ENCODE measurements at places on chromosomes 1 and 21.

DNA sequence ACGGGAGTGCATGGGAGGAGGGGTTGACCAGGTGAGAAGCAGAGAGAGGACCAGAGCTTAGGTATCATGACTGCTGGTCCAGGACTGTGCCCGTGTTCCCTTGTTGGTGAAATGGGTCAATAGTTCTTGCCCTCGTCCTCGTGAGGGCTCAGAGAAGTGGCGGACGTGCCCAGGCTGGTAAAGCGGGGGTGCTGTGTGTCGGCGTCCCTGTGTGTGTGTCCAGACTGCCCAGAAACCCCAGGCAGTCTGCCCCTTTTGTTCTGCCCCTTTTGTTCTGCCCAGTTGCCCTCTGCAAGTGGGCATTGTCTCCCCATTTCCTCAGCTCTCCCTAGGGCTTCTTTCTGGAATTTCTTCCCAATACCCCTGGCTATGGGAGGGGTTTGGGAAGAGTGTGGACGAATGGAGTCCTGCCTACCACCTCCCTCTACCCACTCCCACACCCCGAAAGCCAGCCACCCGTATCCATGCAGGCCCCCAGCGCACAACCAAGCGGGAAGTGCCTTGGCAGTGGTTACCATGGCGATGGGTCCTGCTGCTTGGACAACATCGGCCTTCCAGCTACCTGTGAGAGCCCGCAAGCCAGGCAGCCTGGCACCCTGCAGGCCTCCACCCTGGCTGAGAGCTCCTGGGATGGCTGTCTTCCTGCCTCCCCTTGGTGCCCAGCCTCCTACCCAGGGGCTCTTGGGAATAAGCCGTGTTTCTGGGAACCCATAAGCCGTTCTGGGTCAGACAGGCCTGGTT lies 34.7 kb downstream of the ACOT11 start:
- DNase-seq = no peak

DNA sequence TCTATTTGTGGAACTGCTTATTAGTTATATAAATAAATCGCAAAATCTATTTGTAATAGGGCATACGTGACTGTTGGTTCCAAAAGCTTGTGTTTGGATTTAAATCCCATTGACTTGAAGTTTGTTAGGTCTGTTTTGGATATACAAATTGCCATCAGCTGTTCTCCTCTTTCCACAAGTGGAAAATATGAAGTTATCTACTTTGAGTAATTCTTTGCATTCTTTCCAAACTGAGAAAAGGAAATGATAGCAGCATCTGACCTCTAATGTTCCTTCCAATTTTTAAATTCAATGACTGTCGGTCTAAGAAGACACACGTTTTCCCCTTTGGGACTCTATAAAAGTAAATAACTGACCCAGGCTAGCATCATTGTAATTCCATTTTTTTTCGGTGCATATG lies 165.7 kb upstream of the SGIP1 start:
- no peak for DNase-seq

DNA sequence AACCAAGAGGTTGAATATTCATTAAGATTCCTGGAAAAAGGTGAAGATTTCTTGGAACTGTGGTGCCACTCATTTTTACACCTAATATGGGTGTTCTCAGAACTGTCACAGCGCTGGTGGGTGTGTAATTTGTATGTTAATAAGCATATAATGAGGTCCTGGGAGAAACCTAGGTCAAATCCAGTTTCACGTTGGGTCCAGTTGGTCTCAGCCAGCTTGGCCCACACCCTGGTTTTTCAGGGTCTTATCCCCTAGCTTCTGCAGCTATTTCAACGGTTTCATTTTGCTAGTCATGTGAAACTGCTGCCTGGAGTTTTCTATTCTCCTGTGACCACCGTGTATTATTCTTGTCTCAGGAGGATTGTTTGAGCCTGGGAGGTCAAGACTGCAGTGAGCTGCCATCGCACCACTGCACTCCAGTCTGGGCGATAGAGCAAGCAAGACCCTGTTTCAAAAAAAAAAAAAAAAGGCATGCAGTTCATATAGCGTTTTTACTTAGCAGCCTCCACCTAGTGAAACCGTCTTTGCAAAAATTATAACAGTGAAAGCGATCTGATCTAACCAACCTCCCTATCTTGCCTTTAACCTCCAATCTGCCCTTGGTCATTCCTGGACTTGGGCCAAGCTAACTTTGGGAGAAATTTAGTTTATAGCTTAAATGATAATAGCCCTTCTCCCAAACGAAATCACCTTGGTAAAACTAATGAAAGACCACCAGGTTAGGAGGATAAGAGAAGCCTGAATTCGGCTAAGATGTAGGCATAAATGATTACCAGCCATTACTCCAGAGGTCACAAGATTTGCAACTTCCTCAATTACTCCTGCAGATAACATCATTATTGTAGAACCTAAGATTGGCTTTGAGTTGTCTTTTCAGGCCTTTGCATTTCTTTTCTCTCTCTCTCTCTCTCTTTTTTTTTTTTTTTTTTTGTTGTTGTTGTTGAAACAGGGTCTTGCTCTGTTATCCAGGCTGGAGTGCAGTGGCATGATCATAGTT lies 44.0 kb downstream of the PTAFR start:
- no peak for DNase-seq

- no peak for DNase-seq
These were observed 123.9 kb upstream of the PPP2R5A start for GRCh38 chr1:212161231-212161781.

DNA sequence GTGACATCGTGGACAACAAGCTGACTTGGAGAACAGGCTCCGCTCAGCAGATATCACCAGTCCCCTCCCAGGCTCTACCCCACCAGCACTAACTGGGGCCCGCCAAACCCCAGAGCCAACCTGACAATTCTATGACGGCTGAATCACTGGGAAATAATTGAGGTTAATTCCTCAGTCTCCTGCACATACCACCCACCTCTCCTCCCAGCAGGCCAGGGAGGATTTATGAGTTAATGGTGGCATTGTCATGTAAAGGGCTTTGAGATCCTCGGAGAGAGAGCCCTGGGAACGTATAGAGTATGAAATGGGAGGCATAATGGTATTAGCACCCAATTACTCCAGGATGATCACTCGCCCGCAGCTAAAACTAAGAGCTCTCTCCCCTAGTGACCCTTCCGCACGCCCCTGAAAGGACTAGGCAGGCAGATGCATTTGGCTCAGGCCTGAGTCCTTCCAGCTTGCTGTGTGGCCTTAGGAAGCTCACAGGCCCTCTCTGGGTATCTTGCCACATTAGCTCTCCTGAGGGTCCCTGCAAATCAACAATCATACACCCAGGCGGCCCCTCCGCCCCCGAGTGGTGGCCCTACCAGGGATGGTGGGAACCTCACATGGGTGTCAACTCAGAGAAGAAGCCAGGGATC lies 27.3 kb upstream of the PAX7 start:
- DNase-seq = no peak

DNA sequence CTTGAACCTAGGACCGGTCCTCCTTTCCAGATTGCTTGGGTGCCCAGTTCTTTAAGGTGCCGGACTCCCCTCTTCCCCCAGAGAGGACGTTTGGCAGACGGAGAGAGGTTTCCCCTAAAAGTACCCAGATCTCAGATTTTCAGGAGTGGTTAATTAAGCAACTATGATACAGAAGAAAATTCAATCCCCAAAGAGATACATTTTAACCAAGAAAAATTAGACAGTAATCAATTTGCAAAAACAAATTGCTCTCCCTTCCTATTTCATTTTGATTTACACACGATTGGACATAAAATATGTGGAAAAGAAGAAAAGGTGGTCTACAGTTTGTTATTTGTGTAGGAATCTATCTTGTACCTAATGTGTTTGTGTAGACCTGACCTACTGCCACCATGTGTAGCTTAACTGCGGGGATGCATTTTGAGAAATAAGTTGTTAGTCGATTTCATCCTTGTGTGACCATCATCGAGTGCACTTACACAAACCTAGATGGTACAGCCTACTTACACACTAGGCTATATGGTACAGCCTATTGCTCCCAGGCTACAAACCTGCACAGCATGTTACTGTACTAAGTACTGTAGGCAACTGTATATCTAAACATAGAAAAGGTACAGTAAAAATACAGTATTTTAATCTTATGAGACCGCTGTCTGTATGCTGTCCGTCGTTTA lies 755 bp downstream of the RPAP2 start:
- no peak for DNase-seq

- no peak for DNase-seq
These were observed 22.5 kb downstream of the TNFRSF1B start for GRCh38 chr1:12189328-12189682.

- no peak for DNase-seq
These were observed 9.4 kb downstream of the KDM5B start for GRCh38 chr1:202798792-202799331.

Measured in CD4-positive, alpha-beta T cell treated with Interleukin-6 at 100 ng/mL for 8 hours (primary cell).